ENCODE measurements at places on chromosomes 4 and X.
A peak's percentile ranks its signal among the peaks of the same experiment; 100 is the strongest.

GRCh38 chr4:152072001-152072485 is 311.2 kb upstream of the GATB start:
- DNase-seq: no peak

GRCh38 chrX:132953354-132953753 is 5.1 kb downstream of the HS6ST2 start:
- DNase-seq: no peak

DNA sequence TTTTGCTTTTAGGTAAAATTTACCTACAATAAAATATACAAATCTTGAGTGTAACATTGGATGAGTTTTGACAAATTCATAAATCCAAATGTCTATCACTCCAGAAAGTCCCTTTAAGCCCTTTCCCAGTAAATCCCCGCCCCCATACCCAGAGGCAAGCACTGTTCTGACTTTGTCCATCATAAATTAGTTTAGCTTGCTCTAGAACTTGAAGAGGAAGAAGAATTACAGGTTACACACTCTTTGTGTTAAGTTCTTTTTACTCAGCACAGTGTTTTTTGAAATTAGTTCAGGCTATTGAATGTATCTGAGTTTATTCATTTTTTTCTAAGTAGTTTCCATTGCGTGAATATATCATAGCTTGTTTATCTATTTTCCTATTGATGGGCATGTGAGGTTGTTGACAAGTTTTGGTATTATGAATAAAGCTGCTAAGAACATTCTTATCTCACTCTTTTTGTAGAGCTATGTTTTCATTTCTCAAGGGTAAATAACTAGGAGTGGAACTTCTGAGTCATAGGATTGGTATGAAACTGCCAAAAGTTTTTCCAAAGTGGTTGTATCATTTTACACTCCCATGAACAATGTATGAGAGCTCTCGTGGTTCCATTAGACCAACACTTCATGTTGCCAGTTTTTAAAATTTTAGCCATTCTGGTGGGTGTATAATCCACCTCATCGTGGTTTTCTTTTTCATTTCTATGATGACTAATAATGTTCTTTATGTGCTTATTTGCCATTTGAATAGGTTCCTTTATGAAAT is 22.4 kb upstream of the HPSE start:
- DNase-seq: no peak

GRCh38 chr4:56978750-56979303 is at the start of gene POLR2B:
TSS of gene POLR2B (plus strand) at chr4:56978896. CDS start at chr4:56978986, 90 bp downstream.
- peak; percentile 58 for DNase-seq

DNA sequence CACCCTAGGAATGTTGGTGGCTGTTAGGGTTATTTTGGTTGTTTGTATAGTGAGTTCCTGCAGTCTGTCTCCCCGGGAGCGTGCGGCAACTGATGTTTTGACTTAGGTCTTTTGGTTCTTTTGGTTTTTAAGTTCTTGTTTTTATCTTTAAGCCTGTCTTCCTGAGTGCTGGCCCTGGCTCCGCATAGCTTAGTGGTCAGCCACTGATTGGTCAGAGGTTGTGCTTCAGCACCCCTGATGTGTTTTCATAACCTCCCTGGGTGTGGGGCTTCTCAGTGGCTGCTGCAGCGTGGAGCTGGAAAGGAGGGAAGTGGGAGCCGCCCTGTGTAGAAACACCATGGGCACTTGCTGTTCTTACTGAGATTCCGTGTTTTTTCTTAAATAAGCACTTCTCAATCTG is 5.1 kb downstream of the PIGG start:
- DNase-seq: no peak

DNA sequence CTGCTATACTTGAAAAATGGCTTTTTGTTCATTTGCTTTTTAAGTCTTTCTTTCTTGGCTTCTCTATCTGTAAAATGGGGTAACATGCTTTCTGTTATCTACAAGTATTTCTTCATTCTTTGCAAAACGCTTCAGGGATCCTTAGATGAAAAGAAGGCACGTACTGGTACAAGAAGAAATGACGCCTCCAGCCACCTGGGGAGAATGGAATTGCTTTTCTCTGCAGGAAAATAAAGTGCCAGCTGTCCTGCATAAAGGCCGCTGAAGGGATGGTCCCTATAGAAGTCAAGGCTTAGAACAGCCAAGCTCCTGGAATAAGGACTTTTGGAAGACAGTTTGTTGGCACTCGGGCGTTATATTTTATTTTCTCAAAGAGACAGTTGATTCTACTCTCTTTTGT is 210.8 kb upstream of the RASGEF1B start:
- DNase-seq: no peak

GRCh38 chr4:79875344-79875899 is 197.6 kb downstream of the ANTXR2 start:
- no peak for DNase-seq

DNA sequence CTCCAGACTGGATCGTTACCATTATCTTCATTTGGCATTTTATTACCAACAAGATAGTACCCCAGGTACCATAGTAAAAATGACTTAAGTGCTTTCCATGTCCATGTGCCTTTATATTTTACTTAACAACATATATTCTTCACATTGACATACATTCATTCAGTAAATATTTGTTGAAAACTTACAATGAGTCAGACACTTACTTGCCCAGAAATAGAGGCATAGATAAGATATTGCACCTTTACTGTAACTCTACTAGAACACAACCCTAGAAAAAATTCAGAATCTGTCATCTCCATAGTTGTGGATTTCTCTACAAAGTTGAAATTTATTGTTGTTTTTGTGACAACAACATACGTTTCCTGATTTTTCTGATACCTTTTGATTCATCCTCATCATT is 640.6 kb downstream of the RPA4 start:
- no peak for DNase-seq

- no peak for DNase-seq
These were observed 488.3 kb downstream of the ANKRD50 start for GRCh38 chr4:124224256-124224655.

DNA sequence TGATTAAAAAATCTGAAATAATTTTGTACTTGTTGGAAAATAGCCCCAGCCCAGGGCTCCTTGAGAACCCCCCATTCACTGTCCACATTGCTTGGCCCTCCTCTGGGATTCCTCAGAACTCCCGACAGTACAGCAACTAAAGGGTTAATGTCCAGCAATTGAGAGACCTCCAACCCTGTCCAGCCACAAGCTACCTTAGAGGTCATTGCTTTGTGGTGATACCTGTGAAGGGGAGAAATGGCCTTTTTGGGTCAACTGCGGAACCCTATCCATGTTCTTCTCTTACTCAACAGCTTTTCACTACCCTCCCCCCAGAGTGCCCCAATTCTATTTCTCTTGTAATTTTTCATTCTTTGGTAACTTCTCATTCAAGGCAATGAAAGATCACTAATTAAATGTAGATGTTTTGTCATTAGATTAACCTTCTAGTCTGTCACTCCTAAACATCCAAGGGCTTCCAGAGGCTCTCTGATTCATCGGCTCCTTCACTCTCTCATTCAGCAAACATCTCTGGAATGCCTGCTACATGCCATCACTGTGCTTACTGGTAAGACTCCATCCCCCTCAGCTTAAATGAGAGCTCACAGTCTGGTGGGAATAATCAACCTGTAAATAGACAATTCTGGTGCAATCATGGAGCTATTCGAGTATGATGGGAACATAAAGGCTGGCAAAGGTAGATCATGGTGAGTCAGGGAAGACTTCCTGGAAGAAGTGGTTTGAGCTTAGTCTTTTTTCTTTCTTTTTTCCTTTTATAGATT is 241.4 kb upstream of the PGRMC2 start:
- DNase-seq: no peak

- no peak for DNase-seq
These were observed 468.5 kb downstream of the PDGFC start for GRCh38 chr4:156503119-156503518.

GRCh38 chr4:125022855-125023501 is 291.8 kb upstream of the FAT4 start:
- DNase-seq: no peak

All from GM12891 (cell line).